NCI-H1105 (cell line): ENCODE measurements at places on chromosomes 11 and 22.

GRCh38 chr11:27281740-27282590, 81.0 kb downstream of the CCDC34 start:
- no peak for DNase-seq

- DNase-seq: no peak
Measured at GRCh38 chr11:33703234-33703633, 2.6 kb upstream of the C11orf91 start.

GRCh38 chr22:22178992-22179391, 65.6 kb upstream of the VPREB1 start:
- DNase-seq: no peak

DNA sequence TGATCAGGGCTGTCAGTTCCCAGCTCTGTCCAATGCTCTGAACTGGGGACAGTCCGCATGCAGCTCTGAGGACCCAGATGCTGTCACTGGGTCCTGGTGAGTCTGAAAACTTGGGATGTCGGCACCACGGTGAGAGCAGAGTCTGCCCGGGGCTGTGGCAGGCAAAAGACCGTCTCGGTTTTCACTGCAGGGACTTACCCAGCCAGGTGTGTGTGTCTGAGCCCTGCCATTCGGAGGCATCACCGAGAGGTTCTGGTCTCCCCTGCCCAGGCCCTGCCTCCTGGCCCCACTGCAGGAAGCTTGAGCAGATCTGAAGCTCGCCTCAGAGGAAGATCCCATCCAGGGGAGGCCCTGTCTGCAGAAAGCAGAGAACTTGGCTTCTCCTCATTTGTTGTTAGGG, 5.2 kb downstream of the TP53AIP1 start:
- no peak for DNase-seq

- DNase-seq: no peak
Measured at GRCh38 chr11:2781408-2782274, 81.8 kb upstream of the KCNQ1OT1 start.

DNA sequence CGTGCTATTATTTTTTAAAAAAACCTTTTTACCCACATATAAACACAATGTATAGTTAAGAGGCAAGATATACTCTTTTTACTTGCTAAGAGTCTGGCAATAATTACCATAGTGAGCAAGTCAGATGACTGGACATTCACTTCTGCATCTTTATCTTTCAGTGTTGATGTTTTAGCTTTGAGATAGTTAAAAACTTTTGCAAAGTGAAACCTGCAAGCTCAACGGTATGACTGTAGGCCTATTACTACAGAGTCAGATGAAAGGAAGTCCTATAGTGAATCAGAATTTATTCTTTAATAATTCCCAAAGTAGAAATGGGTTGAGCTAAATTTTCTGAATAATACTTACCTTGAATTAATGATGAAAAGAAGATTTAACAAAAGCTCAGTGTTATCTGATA, 236.7 kb upstream of the CCDC90B start:
- DNase-seq: no peak

DNA sequence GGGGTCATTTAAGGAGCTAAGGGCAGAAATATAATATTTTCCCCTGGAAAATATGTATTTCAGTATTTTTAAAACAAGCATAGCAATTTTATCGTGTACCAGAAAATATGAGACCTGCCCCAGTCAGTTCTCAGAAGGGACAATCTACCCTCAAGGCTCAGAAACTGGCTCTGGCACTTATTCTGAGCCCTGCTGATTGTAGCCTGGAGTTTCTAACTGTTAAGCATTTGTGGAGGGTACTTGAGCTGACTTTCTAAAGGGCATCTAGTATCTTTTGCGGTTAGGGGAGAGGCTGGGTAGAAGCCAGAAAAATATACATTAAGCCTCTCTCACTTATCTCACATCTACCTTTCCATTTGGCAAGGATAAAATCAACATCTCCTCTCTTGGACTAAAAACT, 71.3 kb upstream of the FSHB start:
- DNase-seq: no peak

- DNase-seq: no peak
Measured at GRCh38 chr11:103359216-103359615, 250.0 kb downstream of the DYNC2H1 start.

GRCh38 chr22:44577391-44578109, 79.5 kb upstream of the RTL6 start:
- DNase-seq: no peak

- no peak for DNase-seq
Measured at GRCh38 chr22:46008291-46008690, 31.3 kb upstream of the WNT7B start.

GRCh38 chr11:114074546-114075343, 15.2 kb downstream of the ZBTB16 start:
- DNase-seq: no peak
